ENCODE measurements at places on chromosomes 2 and 18. TPM values are rescaled to one million over a fixed set of nuclear protein-coding genes. Genes with fewer than 3 reads are reported as not detected.

The SKA1 gene
- polyA plus RNA-seq, result 6.5 TPM

The ATP6V1C2 gene
- polyA plus RNA-seq, result 1.5 TPM

The SCYGR5 gene
- not detected for polyA plus RNA-seq

The TBR1 gene
- polyA plus RNA-seq, result not detected

The CPO gene
- polyA plus RNA-seq, result 1.3 TPM

The KCNG2 gene
- polyA plus RNA-seq, result 0.38 TPM

The KCNJ3 gene
- 7.2 TPM for polyA plus RNA-seq

The CD226 gene
- 4.1 TPM for polyA plus RNA-seq

The GRHL1 gene
- 8.0 TPM for polyA plus RNA-seq

The BBS5 gene
- polyA plus RNA-seq, result 13.0 TPM

The ALPP gene
- polyA plus RNA-seq, result 0.20 TPM

The CD8A gene
- 0.19 TPM for polyA plus RNA-seq

The RAX gene
- not detected for polyA plus RNA-seq

The PRKAG3 gene
- not detected for polyA plus RNA-seq

The CYP27C1 gene
- 8.6 TPM for polyA plus RNA-seq

The TNFAIP6 gene
- polyA plus RNA-seq, result 4.8 TPM

The MGAT4A gene
- 30.8 TPM for polyA plus RNA-seq

The FEV gene
- not detected for polyA plus RNA-seq

The VWA3B gene
- polyA plus RNA-seq, result 0.85 TPM

The DSG4 gene
- polyA plus RNA-seq, result 0.05 TPM

The NGEF gene
- 3.5 TPM for polyA plus RNA-seq

The SCN1A gene
- 0.11 TPM for polyA plus RNA-seq

The CACNB4 gene
- 10.6 TPM for polyA plus RNA-seq

The ACOXL gene
- 1.6 TPM for polyA plus RNA-seq

The B4GALT6 gene
- polyA plus RNA-seq, result 19.3 TPM

The KRCC1 gene
- 64.5 TPM for polyA plus RNA-seq

The IL1F10 gene
- not detected for polyA plus RNA-seq

The METTL4 gene
- 21.4 TPM for polyA plus RNA-seq

The FOXD4L1 gene
- polyA plus RNA-seq, result 0.11 TPM

The FAM237A gene
- not detected for polyA plus RNA-seq

The ASB18 gene
- 0.17 TPM for polyA plus RNA-seq

The SERPINB3 gene
- 0.17 TPM for polyA plus RNA-seq

The RFTN2 gene
- polyA plus RNA-seq, result 20.2 TPM

The TCF23 gene
- 3.2 TPM for polyA plus RNA-seq

The PER2 gene
- 9.4 TPM for polyA plus RNA-seq

The CCDC85A gene
- 1.8 TPM for polyA plus RNA-seq

The CMPK2 gene
- 3.3 TPM for polyA plus RNA-seq

The ECEL1 gene
- 11.7 TPM for polyA plus RNA-seq

The GALNT14 gene
- polyA plus RNA-seq, result 38.0 TPM

The PDE1A gene
- polyA plus RNA-seq, result 16.0 TPM

The CD28 gene
- polyA plus RNA-seq, result 6.6 TPM

The EVX2 gene
- polyA plus RNA-seq, result not detected

The ZFAND2B gene
- polyA plus RNA-seq, result 25.0 TPM

The ST6GAL2 gene
- 65.6 TPM for polyA plus RNA-seq

The MAPK4 gene
- 9.5 TPM for polyA plus RNA-seq

The GALR1 gene
- 0.11 TPM for polyA plus RNA-seq

The PAIP2B gene
- polyA plus RNA-seq, result 6.5 TPM

The KCTD1 gene
- 31.0 TPM for polyA plus RNA-seq

The IL37 gene
- not detected for polyA plus RNA-seq

The FSIP2 gene
- 2.9 TPM for polyA plus RNA-seq

The ANTXR1 gene
- 70.5 TPM for polyA plus RNA-seq

Measured in left renal pelvis (tissue), 4 donors.